Stimulated activated CD8-positive, alpha-beta memory T cell treated with anti-CD3 and anti-CD28 coated beads, Interleukin-4, amount 100 ng/mL, for 1 hour (primary cell): ENCODE measurements at places on chromosomes 5 and 9.

DNA sequence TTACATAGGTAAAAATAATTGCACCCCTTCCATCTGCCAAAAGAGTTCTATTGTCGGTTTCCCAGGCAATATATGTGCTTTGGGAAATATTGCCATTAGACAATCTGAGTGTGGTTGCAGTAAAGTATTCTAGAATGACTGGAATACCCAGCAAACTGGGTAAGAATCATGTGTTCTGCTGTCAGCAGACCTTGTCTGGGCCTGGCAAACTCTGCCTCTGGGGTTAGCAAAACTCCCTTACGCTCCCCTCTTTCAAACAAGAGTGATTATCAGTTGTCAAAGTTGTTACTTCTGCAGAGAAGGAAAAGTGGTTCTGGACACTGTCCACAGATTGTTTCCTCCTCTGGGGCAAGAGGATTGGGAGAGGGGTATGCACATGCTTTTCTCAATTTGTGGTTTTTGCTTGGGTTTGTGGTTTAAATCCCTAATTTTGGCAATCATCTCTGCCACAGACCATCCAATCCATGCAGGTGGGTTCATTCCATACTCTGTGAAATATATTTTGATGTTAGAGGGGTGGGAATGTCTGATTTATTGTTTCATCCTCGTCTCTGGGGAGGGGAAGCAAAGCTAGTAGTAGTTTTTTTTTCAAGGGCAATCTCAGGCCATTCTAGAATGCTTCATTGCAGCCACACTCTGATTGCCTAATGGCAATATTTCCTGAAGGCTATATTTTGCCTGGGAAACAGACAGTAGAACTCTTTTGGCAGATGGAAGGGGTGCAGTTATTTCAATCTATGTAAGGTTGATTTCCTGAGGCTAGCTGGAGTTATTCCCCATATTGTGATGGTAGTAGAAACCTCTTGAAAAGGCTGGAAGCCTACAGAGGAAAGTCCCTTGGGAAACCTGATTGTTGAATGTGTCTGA is 24.0 kb upstream of the TNFSF15 start:
- DNase-seq, result no peak

- no peak for DNase-seq
Observed at GRCh38 chr9:95045751-95046150, 271.8 kb downstream of the FANCC start.

- no peak for DNase-seq
Observed at GRCh38 chr5:101929628-101930027, 366.5 kb downstream of the SLCO4C1 start.

DNA sequence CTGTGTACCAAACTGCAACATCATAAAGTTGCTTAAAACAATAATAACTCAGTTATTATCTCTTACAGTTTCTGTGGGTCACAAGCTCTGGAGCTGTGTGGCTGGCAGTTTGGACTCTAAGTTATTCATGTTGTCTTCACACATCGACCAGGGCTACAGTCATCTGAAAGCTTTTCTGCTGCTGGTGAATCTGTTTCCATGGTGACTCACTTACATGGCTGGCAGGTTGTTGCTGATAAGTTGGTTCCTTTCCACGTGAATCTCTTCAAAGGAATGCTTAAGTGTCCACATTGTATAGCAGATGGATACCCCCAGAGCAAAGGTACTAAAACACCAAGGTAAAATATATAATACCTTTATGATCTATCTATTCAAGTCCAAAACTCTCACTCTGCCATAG is 44.8 kb upstream of the CYLC2 start:
- no peak for DNase-seq

DNA sequence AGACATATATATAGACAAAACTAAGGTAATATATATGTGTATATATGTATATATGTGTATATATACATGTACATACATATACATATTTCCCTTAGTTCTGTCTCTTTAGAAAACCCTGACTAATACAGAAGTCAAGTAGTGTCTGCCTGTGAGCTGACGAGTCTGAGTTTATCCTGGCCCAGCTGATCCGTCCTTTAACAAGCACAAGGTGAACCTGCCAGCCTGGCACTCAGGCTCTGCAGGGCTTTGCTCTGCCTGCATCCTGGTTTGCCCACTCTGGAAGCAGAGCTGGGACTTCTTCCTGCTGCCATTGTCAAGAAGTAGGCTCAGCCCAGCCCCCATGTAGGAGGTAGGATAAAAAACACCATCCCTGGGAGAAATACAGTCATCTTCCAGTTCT is 388.0 kb downstream of the ICE1 start:
- DNase-seq, result no peak

GRCh38 chr5:111999286-111999685 is 242.3 kb upstream of the NREP start:
- no peak for DNase-seq

DNA sequence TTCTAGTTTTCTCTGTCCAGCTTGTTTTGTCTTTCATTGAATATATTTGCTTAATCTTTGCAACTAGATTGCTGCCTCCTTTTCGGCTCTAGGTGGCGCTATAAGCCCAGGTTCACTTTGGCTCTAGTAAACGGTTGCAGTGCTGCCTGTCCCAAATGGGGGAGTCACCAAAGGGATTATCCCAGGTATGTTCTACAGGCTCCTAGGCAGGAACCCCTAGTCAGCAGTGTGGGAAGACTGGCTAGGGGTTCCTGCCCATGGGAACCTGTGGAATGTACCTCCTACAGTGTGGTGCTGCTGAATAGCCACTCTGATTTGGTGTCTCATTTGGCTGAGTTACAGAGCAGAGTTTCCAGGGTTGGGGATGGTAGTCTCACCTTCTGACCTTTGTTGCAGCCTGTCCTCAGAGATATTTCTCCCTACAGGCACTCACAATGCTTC is 85.2 kb downstream of the ARSB start:
- DNase-seq, result no peak

DNA sequence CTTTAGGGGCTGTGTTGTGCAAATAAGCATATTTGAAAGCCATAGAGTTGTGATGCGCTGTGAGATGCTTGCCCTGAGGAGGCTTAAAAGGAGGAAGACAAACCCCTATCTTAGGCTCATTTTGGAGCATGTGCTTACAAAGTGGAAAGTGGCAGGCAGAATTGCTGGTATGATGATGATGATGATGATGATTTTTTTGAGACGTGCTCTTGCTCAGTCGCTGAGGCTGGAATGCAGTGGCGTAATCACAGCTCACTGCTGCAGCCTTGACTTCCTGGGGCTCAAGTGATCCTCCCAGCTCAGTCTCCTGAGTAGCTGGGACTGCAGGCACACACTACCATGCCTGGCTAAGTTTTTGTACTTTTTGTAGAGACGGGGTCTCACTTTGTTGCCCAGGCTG is 1.7 kb downstream of the CNOT8 start:
- no peak for DNase-seq

DNA sequence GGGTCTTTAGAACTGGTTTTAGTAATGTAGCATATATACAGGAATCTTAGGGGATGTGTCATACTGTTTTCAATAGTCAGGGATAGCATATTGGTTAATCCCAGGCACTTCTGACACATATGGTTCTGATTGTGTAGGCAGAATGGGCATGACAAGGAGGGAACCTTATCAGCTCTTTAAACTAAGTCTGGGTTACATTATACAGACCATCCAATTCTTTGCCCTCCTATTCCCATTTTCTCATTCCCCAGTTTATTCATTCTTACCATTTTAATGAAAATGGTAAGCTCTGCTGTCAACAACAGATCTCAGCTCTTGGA is 85.1 kb downstream of the NDUFAF2 start:
- DNase-seq, result no peak

- DNase-seq, result peak; percentile 14
Observed at GRCh38 chr9:136726631-136727191, 14.3 kb downstream of the DIPK1B start.

GRCh38 chr5:18792145-18792544 is 1157.9 kb downstream of the TAF11L14 start:
- DNase-seq, result no peak

DNA sequence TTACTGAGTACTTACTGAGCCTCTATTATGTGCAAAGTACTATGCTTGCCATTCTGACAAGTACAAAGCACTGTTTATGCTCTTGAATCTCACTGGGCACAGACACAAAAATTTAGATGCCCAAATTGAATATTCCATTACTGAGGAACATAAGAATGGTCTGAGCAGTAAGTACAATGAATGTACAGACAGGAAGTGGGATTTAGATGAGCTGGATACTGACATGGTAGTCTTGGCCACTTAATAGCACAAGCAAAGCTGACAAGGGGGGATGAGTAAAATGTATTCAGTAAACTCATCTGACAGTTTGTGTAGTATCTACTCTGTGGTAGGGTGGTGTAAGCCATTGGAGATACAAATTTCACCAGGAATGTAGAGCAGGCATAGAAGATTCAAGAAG is 132.4 kb downstream of the EFNA5 start:
- DNase-seq, result no peak

GRCh38 chr5:149323210-149323609 is 22.1 kb upstream of the GRPEL2 start:
- no peak for DNase-seq

DNA sequence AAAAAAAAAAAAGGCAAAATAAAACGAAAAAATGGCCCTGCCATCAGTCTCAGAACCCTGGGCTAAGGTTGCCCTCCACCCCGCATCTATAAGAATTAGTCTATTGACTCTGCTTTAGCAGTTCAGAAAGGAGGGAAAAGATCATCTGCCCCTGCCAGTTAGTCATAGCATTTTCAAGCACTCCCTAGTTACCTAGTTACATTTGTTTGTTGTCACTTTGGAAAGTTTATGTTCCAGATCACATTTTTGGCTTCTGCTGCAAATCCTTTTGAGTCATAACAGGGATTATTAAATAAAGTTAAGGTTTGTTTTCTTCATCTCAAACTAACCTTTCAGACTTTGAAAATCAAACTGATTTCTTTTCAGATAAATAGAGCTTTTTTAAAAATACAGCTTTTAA is 52.1 kb downstream of the AQP7 start:
- DNase-seq, result no peak

DNA sequence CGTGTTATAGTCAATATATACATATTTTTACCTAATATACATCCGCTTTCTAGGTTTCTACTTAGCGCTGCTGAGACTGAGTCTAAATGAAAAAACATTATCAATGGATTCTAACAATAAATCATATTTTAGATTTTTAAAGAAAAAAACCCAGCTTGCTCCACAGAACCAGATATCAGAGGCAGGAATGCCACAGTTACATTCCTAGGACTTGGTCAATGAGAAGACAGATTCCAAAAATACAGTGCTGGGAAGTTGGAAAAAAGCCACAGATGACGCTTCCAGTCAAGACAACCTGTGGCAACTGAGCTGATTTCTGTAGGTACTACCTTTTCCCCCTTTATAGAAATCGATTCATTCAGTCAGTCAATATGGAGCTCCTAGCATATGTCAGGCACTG is 577 bp upstream of the CCDC112 start:
- DNase-seq, result no peak

DNA sequence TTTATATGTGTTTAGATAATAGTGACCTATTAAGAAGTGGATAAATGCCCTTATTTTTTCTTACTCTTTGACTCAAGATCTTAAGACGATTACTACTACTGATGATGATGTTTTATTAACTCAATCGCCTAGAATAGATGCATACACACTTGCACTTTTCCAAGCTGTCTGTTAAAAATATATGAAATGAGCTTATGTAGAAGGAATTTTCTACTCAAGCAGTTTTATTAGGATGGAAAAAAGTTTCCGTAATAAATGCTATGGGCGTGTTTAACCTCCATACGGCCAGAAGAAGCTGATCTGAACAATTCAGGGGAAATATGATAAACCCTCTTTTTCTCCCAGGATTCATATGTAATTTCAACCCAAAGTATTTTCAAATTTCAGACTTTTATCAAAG is 455.7 kb upstream of the MPDZ start:
- DNase-seq, result no peak

DNA sequence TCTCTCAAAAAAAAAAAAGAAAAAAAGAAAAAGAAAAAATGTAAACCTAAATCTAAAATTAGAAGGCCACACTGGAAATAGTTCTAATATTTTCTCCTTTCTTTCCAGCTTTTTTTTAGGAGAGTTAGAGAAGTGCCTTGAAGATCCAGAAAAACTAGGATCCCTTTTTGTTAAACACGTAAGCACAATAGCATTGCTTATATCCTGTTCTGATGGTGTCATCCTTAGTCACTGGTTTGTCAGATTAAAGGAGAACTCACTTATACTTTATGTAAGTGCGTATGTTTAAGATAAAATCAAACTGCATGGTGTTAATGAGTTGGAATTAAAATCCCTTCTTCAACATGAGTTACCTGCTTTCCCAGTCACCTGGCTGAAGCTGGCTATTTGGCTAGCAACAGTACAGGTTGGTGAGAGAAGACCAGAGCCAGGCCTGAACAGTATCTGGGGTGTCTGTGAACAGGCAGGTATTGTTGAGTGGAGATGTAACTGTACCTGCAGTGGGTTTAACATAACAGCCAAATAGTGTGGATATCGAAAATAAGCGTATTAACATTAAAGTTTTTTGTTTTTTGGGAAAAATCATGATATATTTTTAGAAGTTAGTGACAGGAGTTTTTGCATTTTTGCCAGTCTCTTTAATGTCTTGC is 104.7 kb upstream of the OTULINL start:
- DNase-seq, result no peak

- no peak for DNase-seq
Observed at GRCh38 chr5:32042551-32042961, 131.6 kb downstream of the GOLPH3 start.

DNA sequence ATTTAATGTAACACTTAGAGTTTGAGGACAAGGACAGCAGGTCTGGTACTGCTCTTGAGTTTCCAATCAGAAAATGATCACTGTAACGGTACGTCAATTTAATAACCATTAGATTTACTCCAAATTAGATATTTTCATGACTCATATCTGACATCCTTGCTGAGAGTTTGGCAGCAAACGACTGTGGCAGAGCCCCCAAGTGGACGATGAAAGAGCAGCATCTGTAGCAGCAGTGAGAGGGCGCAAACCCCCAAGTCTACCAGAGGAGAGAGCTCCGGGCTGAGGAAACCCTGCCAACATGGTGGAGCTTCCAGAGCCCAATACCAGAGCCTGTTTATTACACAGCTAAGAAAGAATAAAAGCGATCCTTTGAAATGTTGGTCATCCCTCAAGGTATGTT is 73.2 kb upstream of the EPB41L4A start:
- no peak for DNase-seq

GRCh38 chr5:69265931-69266330 is 31.2 kb downstream of the CDK7 start:
- DNase-seq, result no peak

GRCh38 chr5:58641533-58641932 is 58.7 kb downstream of the RAB3C start:
- DNase-seq, result no peak

- DNase-seq, result no peak
Observed at GRCh38 chr9:111233963-111234362, 96.1 kb downstream of the OR2K2 start.

GRCh38 chr9:36728651-36729520 is 156.2 kb downstream of the MELK start:
- peak; percentile 10 for DNase-seq

DNA sequence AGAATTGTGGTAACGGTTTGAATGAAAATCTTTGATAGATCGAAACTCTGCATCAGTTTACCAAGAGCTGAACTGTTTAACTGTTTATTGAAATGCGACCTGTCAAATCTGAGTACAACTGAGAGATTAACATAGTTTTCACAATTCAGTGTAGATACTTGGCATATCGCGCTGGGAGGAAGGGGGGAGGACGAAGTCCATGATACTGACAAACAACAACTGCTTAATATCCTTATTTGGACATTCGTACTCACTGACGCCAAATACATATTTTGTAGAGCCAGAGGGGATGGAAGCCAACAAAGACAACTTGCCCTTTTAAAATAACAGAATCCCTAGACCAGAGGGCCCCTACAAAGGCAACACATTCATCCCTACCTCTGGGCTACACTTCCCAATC is 93.2 kb downstream of the GLIS3 start:
- DNase-seq, result no peak

- no peak for DNase-seq
Observed at GRCh38 chr5:40052808-40053207, 626.9 kb upstream of the PTGER4 start.
